ENCODE measurements at places on chromosomes 13 and 19.

GRCh38 chr13:39565036-39565949, 37.7 kb downstream of the LHFPL6 start:
- DNase-seq: peak; percentile 25

- DNase-seq: no peak
Observed at GRCh38 chr19:50209131-50209530, 5.7 kb downstream of the MYH14 start.

DNA sequence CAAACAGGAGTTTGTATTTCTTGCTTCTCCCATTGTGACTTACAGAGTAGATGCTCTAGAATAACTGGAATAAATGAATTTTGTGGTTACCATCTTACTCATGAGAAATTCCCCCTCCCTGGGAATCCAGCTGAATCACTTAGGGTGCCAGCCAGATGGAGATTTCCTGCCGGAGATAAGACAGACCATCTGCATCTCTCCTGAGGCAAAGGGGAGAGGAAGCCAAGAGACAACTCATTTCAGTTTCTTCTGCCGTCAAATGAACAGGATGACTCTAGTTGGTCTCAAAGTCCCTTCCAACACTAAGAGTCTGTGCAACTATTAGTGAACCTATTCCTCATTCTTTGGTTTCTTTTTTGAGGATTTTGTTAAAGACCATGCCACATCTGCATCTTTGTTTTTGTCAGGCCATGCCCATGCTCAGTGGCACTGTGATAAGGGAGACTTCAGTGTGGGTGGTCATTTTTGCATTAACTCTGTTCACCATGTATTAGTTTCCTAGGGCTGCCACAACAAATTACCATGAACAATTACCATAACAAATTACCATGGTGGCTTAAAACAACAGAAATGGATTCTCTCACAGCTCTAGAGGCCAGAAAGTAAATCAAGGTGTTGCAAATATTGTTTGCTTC, 112.8 kb downstream of the NDFIP2 start:
- no peak for DNase-seq

DNA sequence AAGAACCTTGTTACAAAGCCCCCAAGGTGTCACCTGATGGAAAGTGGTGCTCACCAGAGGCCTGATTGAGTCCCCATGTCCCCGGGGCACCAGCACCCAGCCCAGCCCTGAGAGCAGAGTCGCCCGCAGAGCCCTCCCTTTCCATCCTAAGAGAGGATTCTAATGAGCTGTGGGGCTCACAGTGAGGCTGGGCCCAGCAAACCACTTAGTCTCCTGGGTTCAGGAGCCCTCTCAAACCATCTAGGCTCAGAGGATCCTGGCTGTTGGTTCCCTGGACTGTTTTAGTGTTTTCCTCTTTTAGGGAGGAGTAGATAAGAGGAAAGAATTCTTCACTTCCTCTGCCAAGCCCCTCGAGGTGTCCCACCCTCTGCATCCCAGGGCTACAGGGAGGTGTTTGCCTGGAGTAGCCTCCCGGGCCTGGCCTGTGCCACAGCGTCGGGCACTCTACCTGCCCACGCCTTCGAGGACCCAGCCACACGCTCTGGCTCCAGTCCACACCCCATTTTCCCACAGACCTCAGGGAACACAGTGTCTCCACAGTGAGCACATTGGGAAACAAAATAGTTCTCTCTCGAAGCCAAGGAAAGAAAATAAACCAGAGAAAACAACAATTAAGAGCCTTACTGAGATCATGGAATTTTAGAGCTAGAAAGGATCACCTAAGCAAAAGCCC, 34.4 kb downstream of the DHRS12 start:
- DNase-seq: no peak

DNA sequence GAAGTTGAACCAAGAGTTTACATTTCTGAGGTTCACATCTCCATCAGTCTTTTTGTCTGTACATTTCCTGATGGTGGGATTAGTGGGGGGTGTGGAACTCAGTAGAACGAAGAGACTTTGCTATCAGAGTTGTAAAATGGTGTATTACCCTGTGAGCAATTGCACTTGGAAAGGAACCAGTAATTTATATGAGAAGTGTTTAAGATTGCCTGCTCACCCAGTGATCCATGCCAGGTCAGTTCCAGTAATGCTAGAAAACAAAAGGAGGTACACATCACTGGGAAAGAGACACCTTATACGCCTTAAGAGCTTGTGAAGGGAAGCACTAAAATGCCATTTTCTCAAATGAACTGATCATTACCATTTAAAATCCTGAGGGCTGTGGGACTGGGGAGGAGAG, 7.5 kb upstream of the DACH1 start:
- no peak for DNase-seq

DNA sequence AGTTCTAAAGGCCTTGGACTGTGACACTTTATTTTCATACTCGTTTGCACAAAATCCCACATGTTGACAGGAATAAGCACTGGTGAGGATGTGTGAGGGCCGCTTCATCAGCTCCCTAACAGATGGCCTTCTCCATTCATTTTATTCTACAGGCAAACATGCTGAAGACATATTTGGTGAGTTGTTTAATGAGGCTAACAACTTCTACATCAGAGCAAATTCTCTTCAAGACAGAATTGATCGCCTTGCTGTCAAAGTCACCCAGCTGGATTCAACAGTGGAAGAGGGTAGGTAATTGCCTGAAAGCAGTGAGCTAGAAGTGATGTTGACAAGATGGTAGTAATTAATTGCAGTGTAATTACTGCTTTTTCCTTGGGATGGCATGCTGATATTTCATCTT, 95.7 kb downstream of the GPR12 start:
- DNase-seq: no peak

DNA sequence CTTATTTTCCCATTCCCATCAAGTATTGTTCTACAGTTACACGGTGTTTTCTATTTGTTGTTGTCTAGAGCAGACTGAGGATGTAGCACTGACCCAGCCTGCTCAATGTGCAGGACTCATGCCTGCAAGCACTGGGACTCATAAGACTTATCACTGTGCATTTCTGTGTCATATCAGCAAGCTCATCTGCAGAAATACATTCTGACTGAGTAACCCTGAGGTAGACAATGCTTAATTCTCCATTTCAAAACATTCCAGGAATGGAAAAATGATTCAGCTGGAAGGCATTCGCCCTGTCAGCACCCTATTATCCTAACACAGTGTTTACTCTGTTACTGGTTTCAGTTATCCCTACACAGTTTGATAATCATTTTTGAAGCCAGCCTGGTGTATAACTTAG, 2506.4 kb downstream of the PCDH9 start:
- DNase-seq: no peak

GRCh38 chr13:24650161-24650560, 30.0 kb upstream of the ATP12A start:
- DNase-seq: no peak

GRCh38 chr19:46410205-46411087, 2.9 kb downstream of the CCDC8 start:
- peak; percentile 36 for DNase-seq

DNA sequence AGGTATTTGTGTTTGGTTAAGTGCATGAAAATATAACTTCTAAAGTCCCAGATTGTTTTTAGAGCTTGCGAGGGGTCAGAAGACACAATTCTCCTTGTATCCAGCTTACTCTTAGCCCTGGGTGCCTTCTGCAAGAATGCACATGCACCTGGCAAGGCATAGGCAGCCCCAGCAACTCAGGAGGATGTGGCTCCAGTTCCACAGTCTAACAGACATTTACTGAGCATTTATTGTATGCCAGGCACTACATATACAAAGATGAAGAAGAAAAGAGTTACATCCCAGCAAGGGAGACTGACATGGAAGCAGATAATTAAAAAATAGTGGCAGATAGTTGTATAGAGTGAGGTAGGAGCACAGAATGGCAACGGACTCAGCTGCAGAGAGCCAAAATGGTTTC, 101.1 kb upstream of the FRY start:
- no peak for DNase-seq

Measured in OCI-M1 (cell line).